ENCODE measurements at places on chromosomes 4 and X.

DNA sequence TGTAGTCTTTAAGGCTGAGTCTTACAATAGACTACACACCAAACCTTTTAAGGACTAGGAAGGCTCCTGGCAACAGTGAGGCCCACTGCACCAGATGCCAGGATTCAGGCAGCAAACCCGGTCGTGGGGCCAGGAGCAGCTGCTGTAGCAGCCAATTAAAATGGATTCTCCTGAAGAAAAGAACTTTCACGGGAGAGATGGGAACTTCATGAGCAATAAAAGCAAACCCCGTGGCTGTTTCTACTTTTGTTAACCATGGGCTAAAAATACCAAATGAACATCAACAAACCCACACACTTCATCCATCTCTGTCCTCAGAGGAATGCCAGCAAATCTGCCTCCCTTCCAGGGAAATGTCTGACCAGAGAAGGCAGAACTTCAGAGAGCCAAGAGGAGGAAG lies 101.4 kb downstream of the BTC start:
- DNase-seq = peak; percentile 17

- DNase-seq = no peak
Observed at GRCh38 chrX:48794911-48795515, 6.9 kb upstream of the HDAC6 start.

GRCh38 chr4:108049406-108049805 lies 59.7 kb downstream of the HADH start:
- no peak for DNase-seq

DNA sequence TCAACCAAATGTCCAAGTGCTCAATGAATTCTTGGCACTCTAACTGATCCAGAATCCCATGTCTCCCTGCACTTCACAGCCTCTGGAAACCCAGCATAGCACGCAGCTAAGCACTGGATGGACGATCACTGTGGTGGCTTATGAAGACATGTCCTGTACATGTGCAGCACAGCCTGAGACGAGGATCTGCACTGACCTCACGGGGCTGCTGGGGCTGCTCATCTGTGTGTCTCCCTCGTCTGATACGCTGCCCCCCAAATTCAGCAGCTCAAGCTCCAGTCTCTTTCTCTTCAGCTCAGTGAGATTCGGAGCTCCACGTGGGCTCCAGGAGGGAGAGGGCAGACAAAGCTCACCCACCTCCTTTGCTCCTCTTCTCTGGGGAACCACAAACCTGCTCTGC lies 126.9 kb downstream of the CPZ start:
- DNase-seq = no peak

- DNase-seq = no peak
Observed at GRCh38 chr4:34269613-34270012, 1974.7 kb downstream of the ARAP2 start.

DNA sequence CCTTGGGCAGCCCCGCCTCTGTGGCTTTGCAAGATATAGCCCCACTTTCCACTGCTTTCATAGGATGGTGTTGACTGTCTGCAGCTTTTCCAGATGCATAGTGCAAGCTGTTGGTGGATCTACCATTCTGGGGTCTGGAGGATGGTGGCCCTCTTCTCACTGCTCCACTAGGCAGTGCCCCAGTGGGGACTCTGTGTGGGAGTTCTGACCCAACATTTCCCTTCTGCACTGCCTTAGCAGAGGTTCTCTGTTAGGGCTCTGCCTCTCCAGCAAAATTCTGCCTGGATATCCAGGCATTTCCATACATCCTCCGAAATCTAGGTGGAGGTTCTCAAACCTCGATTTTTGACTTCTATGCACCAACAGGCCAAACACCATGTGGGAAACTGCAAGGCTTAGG lies 153.7 kb downstream of the TBCK start:
- DNase-seq = no peak

- no peak for DNase-seq
Observed at GRCh38 chr4:105472871-105473323, 965 bp downstream of the PPA2 start.

DNA sequence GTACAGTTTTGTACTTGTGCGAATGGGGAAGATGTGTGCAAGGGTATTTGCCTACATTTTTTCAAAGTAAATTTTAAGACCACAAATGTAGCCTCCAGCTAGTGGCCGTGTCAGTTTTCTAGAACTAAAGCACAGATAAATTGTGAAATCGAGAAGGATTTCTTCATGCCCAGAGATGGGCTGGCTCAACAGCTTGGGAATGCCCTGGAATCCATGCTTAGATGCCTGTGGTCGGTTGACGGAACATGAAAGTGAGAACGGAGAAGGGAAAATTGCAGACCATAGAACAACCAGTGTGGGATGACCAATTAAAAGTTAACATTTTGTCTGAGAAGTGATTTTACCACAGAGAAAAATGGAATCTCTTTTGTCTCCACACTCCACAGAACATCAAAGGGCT lies 73.2 kb upstream of the VCX2 start:
- DNase-seq = no peak

DNA sequence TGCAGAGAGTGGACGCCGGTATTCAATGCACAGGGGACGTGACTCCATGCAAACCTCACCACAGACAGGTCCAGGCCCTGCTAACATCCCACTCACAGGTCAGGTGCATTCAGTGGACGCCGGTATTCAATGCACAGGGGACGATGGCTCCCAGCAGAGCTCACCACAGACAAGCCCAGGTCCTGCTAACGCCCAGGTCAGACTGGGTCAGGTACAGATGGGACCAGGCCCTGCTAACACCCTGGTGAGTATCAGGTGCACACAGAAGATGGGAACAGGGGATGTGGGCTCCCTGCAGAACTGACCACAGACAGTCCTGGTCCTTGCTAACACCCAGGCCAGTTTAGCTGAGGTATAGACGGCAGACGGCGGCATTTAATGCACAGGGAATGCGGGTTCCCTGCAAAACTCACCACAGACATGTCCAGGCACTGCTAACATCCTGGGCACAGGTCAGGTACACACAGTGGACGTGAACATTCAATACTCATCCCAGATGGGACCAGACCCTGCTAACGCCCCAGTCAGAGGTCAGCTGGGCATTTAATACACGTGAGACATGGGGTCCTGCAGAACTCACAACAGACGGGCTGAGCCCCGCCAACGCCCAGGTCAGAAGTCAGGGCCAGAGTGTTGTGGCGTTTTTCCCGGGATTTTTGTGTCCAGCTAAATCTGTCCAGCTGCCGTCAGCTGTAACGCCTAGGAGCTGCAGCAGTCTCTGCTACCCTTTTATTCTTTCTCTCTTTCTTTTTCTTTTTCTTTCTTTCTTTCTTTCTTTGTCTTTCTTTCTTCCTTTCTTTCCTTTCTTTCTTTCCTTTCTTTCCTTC lies 99.2 kb downstream of the SHOX start:
- no peak for DNase-seq

- peak; percentile 13 for DNase-seq
Observed at GRCh38 chr4:42302348-42302747, 94.9 kb upstream of the SHISA3 start.

GRCh38 chrX:11264925-11265324 lies 28.3 kb upstream of the AMELX start:
- DNase-seq = no peak

GRCh38 chr4:171130256-171130801 lies 682.9 kb upstream of the GALNTL6 start:
- peak; percentile 17 for DNase-seq

- DNase-seq = no peak
Observed at GRCh38 chrX:41759817-41760216, 35.8 kb downstream of the GPR82 start.

GRCh38 chrX:134459683-134460004 lies 321 bp upstream of the HPRT1 start:
- no peak for DNase-seq

DNA sequence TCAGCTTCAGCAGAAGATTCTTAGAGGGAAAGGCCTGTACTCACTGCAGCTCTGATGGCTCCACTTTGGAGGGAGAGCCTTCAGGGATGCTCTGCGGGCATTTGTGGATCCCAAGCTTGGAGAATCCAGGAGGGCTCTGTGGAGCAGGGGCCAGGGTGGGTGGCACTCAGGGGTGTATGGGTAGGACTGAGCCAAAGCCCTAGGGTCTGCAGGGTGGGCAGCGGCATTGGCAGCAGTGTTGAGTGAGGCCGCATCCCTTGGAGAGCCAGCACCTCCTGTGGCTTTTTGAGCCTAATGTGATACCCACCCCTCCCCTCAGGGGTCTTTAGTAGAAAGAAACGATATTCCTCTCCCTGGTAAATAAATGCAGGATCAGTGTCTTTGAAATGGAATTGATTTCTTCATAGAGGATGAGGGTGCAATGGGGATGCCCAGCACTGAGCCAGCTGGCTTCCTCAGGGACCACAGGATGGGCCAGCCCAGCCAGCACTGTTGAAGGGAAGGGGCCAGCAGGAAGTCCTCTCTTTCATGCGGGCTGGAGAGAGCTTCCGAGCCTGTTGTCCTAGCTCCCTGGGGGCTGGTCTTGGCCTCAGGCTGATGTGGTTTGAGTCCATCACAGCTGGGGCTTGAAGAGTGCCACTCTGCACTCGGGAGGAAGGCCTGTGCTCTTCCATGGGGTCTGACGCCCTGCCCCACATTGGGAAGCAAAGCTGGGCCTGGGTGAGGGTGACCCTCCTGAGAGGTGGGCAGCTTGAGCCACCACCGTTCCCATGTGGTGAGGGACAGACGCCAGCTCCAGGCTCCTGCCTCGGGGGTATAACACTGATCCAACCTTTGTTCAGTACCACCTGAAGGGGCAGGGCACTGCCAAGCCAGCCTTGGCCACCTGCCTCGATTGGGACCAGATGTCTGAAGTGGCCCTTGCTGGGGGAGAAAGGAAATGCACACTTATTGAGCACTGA lies 49.5 kb downstream of the PSAPL1 start:
- DNase-seq = no peak

GRCh38 chr4:155676430-155676825 lies 9.8 kb downstream of the GUCY1A1 start:
- no peak for DNase-seq

GRCh38 chrX:115603534-115604074 lies 42.6 kb downstream of the PLS3 start:
- no peak for DNase-seq

- no peak for DNase-seq
Observed at GRCh38 chr4:57043347-57044251, 64.9 kb downstream of the POLR2B start.

DNA sequence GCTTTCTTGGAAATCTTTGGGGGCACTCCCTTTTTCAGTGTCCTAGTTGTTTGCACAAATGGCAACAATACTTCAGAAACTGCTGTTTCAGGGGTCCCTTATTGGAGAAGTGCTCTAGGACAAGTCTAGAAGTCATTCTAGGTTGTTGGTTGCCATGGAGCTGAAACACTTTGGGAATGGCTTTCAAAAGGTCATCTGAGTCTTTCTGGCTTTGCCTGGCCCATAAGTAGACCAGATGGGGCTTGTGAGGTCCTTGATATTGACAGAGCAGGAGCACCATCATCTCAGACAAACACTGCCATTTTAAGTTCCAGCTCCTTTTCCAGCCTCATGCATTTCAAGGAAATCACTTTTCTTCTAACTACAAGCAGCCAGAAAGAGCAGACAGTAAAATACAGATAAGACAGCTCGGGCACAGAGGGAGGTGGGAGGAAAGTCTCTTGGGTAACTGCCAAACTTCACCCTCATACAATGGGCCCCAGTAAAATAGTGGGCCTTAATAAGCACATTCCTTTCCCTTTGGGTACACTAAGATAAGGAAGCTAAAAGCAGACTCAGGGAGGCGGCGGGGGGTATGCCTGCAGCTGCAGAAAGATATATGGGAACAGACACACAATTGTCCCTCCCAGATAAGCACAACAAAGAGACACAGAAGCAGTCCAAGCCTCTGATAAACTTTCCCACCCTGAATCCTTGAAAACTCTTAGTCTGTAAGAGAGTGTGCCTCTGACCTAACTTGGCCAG lies 8.5 kb upstream of the NXF3 start:
- peak; percentile 16 for DNase-seq

DNA sequence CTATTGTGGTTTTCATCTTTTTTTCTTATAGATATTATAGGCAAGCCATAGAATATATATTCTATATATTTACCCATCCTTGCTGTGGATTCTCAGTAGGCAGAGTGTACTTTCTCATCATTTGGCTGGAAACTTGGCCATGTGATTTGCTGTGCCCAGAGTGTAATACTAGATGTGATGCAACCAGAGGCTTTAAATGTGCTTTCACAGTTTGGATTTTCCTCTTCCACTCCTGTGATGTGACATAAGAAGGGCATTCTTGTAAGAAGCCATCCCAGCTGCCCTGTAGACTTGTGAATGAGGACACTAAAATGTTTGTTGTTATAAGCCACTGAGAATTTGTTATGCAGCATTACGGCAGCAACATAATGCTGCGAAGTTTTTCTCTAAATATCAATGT lies 10.4 kb upstream of the HPGDS start:
- DNase-seq = no peak

DNA sequence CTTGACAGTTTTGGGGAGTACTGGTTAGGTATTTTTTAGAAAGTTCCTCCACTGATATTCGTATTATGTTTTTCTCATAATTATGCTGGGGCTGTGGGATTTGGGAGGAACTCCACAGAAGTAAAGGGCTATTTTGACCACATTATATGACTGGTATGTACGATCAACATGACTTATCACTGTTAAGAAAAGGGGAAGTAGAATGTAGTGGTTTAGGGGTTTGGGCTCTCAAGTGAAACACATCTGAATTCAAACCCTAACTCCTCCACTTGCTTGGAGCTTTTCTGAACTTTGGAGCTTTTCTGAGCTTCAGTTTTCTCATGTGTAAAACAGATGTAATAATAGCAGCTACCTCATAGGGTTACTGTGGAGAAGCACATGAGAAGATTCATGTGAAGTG lies 96.4 kb upstream of the C1GALT1C1 start:
- no peak for DNase-seq

DNA sequence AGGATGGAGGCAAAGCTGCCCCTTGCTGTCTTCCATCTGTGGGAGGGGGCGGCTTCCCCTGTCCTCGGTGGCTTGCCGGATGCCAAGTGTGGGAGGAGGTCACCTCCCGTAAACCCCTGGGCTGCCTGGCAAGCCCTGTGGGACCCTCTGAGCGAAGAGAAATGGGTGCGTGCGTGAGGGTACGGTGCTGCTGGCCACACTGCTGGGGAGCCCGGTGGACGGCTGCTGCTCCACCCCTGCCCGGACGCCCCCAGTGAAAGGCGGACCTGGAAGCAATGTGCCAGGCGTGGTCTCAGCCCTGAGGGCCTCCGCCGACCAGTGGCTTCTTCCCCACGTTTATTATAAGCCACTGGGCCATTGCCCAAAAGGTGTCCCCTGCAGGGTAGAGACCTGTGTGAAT lies 4.6 kb upstream of the IDUA start:
- DNase-seq = no peak

GRCh38 chr4:84085986-84086385 lies 413.1 kb downstream of the NKX6-1 start:
- no peak for DNase-seq

All from mucosa of gallbladder (tissue), 1 donor.